ENCODE measurements at places on chromosomes 1 and 21.

GRCh38 chr21:43307677-43308070 is 119.3 kb downstream of the SIK1 start:
- no peaks in the 10 kb centered on the region for H3K4me1 ChIP-seq
- H3K36me3 ChIP-seq, result no peaks in the 10 kb centered on the region
- no peak overlapping the region for H3K4me3 ChIP-seq
- H3K27ac ChIP-seq, result no peak overlapping the region

- H3K4me3 ChIP-seq, result no peak overlapping the region
- no peak overlapping the region for H3K27ac ChIP-seq
- no peak for DNase-seq
Observed at GRCh38 chr1:188670837-188671236, 1806.8 kb downstream of the BRINP3 start.

GRCh38 chr1:100734676-100735075 is 15.1 kb downstream of the VCAM1 start:
- H3K27ac ChIP-seq, result no peak overlapping the region
- H3K36me3 ChIP-seq, result no peaks in the 10 kb centered on the region
- no peak overlapping the region for H3K4me3 ChIP-seq
- peaks cover 5% of the 10 kb centered on the region for H3K27me3 ChIP-seq
- H3K4me1 ChIP-seq, result no peaks in the 10 kb centered on the region
- no peak for DNase-seq

- H3K4me1 ChIP-seq, result no peaks in the 10 kb centered on the region
- H3K27ac ChIP-seq, result no peak overlapping the region
Observed at GRCh38 chr1:115727706-115728249, 40.7 kb downstream of the CASQ2 start.

- H3K27ac ChIP-seq, result no peak overlapping the region
- peaks cover 3% of the 10 kb centered on the region for H3K36me3 ChIP-seq
- H3K27me3 ChIP-seq, result no peaks in the 10 kb centered on the region
- no peak overlapping the region for H3K4me3 ChIP-seq
Observed at GRCh38 chr1:228348708-228349467, 57.7 kb downstream of the TRIM11 start.

- DNase-seq, result no peak
- no peak overlapping the region for H3K4me3 ChIP-seq
- H3K27me3 ChIP-seq, result no peaks in the 10 kb centered on the region
Observed at GRCh38 chr1:98761219-98761865, 99.8 kb downstream of the SNX7 start.

GRCh38 chr1:46804926-46805325 is 6.1 kb downstream of the CYP4B1 start:
- no peak overlapping the region for H3K4me3 ChIP-seq
- no peak for DNase-seq
- H3K27ac ChIP-seq, result no peak overlapping the region
- peaks cover 2% of the 10 kb centered on the region for H3K27me3 ChIP-seq
- H3K36me3 ChIP-seq, result no peaks in the 10 kb centered on the region

Measured in activated naive CD4-positive, alpha-beta T cell treated with anti-CD3 and anti-CD28 coated beads for 36 hours (primary cell).